Caudate nucleus (tissue), 63 donors: ENCODE measurements at places on chromosomes 7 and 10.

- no peak for DNase-seq
Observed at GRCh38 chr10:113648478-113648877, 15.4 kb downstream of the NRAP start.

- DNase-seq: no peak
Observed at GRCh38 chr10:45421221-45422097, 47.4 kb downstream of the ALOX5 start.

DNA sequence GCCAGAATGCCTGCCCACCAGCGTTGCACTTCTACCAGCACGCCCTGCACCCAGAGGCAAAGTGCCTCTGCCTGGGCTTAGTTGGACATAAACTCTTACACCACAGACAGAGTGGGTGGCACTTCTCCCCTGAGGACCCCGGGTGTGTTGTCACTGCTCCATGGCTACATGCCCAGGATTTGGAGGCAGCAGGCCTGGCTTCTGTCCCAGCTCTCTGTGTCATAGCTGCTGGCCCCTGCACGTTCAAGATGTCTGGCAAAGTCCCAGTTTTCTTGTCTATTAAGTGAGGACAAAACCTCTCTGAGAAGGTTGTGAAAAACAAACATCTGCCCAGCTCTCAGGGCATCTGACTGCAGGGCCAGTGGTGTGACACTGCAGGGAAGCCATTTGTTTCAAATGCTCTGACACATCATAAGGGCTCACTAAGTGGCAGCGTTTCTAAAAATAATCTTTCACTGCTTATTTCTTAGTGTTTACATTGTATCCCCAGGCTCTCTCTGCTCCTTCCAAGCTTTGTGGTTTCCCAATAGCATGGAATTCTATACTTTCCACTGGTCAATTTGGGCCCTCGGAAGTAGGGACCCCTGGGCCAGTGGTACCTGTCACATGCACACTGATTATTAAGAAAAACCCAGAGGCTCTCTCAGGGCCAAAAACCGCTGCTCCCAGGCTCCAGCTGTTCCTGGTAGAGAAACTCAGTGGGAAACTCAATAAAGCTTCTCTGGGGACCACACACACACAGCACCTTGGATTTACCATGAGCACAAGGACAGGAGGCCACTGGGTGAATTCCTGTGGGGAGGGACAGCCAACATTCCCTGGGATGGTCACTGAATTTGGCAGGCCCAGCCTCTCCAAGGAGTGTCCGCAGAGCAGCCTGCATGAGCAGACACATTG is 86.2 kb upstream of the ANLN start:
- DNase-seq: peak; percentile 60

- no peak for DNase-seq
Observed at GRCh38 chr10:101130984-101131961, at the start of gene TLX1. TSS of gene TLX1 (plus strand) at chr10:101131300. CDS start at chr10:101131542, 242 bp downstream.

- no peak for DNase-seq
Observed at GRCh38 chr7:42134276-42134876, 102.6 kb downstream of the GLI3 start.

DNA sequence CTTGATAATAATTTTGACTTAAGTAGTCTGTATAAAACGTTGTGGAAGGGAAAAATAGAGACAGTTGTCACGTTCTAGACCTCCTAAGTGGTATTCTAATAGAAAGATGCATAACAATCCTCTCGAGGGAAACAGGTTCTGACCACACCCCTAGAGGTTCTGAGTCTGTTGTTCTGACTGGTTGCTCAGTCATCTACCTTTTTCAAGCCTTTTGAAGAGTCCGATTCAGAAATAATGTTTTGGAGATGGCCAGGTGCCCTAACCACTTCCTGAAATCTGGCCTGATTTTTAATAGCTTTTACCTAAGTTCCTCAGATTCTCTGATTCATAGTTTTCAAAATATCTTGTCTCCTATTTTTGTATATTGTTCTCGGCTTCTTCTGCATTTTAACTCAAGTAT is 175.6 kb downstream of the HDAC9 start:
- no peak for DNase-seq

- DNase-seq: no peak
Observed at GRCh38 chr7:26857506-26858240, 6.7 kb downstream of the SKAP2 start.

DNA sequence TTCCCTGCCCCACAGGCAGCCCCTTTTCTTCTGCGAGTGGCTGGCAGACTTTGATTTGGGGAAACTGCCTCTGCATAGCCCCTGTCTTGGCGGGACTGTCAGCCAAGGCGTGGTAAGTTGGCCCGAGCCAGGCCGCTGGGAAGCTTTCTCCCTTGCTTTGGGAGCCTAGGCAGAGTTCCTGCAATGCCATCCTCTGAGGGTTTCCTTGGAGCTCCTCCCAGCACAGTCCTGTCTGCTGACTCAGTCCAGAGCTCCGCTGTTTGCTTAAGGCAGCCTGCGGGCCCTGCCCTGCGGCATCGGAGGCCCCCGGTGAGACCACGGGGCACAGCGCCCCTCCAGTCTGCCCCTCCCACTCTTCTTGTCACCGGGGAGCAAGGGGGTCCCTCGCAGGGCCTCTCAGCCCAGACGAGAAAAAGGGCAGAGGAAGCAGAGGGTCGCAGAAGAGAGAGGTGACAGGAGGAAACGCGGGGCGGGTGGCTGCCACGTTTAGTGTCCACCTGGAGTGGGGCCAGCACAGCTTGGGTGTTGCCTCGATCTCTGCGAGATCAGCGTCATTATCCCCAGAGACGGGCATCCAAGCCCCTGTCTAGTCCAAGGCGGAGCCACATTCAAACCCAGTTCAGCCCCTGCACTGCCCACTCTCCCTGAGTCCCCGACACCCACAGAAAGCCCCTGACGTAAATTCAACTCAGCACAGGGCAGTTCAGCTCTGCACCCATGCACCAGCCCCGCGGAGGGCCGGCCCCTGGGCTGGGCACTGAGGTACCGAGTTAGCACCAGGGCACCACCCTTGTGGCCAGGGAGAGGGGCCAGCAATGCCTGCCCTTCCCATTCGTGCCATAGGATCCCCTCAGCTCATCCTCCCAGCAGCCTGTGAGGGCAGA is 59.0 kb upstream of the CHST15 start:
- DNase-seq: no peak

- no peak for DNase-seq
Observed at GRCh38 chr7:35729061-35729783, 34.3 kb upstream of the HERPUD2 start.

DNA sequence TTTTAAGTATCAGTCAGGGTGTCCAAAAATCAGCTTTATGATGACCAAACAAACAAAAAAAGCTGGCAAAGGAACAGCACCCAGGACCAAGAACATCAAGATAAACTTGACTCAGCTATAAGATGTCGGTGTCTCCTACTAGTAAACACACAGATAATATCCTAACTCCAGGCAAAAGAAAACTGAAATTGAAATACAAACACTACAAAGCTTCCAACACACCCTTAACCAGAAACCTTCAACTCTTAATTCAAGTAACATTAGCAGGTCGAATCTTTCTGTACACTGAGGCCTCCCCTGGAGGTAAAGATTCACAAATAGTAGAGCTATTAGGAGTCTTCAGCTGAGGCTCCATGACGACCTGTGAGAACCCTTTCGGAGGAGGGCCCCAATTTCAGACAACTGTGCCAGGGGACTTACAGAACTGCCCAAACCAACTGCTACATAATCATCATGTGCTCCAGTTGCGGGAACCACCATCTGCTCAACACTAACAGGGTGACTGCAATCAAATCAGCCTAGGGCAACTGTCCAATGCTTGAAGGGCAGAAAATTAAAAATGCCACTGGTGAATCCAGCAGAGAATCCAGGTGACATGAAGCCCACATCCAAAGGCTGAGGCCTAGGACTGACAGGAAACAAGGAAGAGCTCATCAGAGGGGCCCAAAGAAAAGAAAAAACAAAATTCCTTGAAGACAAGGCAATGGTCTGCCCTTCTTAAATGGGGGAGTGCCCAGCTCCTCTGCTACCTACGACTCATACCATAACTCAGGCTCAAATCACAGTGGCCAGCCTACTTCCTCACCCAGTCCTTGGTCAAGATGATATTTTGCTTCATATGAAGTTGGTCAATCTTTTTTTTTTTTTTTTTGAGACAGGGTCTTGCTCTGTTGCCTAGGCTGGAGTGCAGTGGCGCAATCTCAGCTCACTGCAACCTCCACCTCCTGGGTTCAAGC is 20.0 kb downstream of the XPNPEP1 start:
- DNase-seq: no peak

- DNase-seq: no peak
Observed at GRCh38 chr10:103067956-103068355, 125.1 kb downstream of the NT5C2 start.

DNA sequence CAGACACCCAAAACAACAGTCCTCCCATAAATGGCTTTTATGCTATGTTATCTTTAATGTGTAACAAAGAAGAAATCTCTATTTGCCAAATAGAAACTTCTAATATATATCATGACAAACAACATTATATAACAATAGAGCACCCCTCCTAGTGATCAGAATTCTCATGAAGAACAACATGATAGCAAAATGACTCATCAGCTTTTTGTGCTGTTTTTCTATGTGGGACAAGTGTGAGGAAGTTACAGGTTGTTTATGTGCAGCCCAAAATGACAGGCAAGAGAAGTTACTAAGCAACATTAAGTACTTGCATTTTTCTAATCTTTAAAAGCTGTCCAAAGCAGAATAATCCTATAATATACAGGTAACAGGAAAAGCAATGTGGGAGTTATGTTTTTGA is 7.7 kb downstream of the DGKB start:
- no peak for DNase-seq

DNA sequence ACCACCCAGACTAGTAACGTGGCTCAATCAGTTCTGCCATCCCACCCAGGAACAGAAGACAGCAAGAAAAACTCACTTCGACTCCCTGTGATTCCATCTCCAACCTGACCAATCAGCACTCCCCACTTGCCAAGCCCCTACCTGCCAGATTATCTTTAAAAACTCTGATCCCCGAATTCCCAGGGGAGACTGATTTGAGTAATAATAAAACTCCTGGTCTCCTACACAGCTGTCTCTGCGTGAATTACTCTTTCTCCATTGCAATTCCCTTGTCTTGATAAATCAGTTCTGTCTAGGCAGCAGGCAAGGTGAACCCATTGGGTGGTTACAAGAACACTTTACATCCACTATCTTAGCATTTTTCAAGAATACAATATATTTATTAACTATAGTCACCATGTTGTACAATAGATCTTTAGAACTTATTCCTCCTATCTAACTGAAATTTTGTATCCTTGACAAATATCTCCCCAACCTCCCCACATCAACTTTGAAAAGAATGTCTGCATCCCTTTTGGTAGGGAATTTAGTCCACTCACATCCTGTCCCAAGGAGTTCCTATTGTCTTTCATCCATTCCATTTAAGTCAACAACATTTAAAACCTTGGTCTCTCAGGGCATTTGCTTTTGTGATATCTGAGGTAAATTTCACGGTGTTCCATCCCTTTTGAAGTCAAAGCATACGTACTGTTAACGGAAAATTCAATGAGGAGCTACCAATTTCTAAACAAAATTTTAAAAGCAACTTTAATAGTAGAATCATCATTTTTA is 163.7 kb downstream of the MACC1 start:
- DNase-seq: no peak

GRCh38 chr10:27713941-27714340 is 31.7 kb downstream of the MKX start:
- no peak for DNase-seq
